ENCODE measurements at places on chromosomes 5 and 9.

- DNase-seq, result no peak
These were observed 62.3 kb upstream of the CDH18 start for GRCh38 chr5:20050262-20050661.

- DNase-seq, result no peak
These were observed 44.9 kb downstream of the DYNC2I2 start for GRCh38 chr9:128611600-128612394.

GRCh38 chr9:85223506-85224125, 518.1 kb downstream of the AGTPBP1 start:
- DNase-seq, result no peak

- DNase-seq, result no peak
These were observed 180.4 kb downstream of the DAB2IP start for GRCh38 chr9:121831869-121832268.

GRCh38 chr5:27473307-27474046, 435.1 kb upstream of the CDH9 start:
- no peak for DNase-seq

DNA sequence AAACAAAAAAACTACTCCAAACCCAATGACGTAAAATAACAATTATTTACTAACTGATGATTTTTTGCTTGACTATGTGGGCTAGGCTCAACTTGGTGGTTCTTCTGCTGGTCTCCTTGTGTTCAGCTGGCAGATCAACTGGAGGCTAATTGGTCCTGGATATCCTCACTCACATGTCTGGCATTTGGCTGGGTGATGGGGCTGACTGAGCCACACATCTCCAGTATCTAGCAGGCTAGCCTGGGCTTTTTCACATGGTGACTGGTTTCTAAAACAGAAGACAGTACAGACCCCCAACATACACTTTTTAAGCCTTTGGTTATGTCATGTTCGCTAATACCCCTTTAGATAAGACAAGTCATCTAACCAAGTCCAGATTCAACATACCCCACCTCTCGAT, 104.7 kb upstream of the PRRC1 start:
- no peak for DNase-seq

DNA sequence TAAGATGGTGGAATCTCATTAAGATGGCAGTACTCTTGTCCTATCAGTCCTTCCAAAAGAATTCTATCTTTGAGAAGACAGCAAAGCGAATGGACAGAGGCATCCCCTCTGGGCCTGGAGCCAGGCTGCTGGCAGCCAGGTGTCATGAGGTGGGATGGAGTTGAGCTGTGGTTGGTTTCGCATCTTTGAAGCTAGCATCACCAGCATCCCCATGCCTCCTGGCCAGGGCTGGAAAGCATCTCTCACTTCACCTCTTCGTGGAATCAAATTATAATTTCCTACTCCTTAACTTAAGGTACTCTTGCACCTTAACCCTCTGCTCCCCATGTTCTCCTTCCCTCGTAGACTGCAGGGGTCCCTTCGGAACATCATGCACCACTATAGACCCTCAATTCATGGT, 248.3 kb downstream of the GADD45G start:
- no peak for DNase-seq

GRCh38 chr5:177303121-177303924, at the start of the genes PRELID1 and RAB24:
PRELID1 (plus strand) TSS chr5:177303799; CDS start chr5:177303986, 187 bp downstream.
RAB24 (minus strand) TSS chr5:177303719; CDS start chr5:177303288, 431 bp downstream.
- peak; percentile 96 for DNase-seq

GRCh38 chr5:95837492-95837891, 15.0 kb upstream of the GLRX start:
- DNase-seq, result no peak

- DNase-seq, result no peak
These were observed 93.4 kb downstream of the NRG2 start for GRCh38 chr5:139949710-139950109.

DNA sequence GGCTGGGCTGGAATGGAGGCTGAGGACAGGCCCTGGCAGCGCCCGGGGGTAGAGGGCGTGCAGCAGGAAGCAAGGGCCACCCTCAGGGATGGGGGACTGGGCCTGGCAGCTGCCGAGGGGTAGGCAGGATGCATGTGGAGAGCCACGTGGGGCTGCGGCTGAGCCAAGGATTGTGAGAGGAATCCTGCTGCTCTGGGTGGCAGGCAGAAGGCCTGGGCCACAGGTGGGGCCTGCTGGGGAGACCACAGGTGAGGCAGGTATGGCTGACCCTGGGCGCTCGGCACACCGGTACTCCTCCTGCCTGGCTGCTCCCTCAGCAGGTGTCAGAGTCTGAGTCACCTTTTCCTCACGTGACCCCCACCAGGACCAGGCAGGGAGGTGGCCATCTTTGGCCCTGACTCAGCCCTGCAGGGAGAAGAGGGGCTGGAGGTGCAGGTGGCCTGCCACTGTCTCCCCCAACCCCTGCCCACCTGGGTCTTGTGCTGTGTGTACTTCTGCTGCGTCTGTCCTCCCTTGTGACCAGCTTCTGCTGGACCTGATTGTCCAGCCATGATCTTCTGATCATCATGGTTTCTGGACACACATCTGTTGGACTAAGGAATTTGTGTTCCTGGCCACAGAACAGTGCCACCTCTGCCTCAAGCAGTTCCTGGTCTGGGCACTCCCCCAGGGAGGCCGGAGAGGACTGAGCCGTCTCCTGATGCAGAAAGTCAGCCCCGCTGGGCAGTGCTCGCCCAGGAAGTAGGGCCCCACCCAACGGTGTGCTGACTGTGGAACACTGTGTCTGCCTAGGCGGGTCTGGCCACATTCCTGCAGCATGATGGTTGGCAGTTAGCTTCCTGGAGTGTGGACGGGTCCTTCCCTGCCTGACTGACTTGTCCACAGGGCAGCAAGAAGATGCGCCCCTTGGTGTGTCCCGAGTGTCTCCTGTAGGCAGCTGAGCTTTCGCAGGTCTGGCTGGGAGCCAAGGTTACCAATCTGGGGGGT, 6.4 kb downstream of the ARRDC1 start:
- DNase-seq, result peak; percentile 76

DNA sequence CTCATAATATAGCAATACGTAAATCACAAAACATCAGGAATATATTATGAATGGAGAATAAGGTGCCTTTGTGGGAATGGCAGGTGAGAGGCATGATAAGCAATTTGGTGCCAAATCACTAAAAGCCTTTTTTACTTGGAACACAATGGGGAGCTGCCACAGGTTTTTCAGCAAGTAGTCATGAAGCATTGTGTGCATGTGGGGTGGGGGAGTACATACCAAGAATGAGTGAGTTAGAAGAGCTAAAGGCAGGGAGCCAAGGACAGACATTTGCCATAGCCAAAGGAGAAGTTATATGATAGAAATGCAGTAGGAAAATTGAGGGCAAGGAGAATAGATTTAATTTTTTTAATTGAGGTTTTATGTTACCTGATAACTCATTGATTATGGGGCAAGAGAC, 445.0 kb upstream of the SMC2 start:
- DNase-seq, result no peak

DNA sequence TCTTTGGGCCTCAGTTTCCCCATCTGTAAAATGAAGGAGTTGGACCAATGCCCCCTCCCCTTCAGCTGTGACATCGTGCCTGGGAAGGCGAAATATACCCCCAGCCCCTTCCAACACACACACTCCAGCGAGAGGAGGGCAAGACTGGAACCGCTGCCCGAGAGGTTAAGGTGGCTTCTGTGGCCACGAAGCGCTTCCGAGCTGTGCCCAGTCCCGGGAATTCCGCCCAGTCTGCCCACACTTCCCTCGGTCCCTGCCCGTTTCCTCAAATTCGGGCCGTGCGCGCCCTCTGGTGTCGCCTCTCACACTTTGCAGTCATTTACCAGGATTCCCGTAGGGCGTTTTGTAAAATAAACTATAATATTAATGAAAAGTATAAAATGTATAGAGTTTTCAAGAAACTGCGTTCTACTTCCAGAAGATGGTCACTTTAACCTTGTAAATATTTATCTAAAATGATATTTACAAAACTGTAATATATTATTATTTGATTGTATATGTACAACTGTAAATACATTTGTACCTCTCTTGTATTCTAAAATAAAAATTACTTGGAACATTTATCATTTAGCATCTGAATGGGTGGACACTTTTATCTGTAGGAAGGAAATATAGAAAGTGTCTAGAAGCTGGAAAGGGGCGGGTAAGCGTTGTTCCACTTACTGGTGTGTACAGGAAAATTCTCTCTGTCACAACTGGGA, 11.0 kb upstream of the EXOSC2 start:
- DNase-seq, result peak; percentile 89

- peak; percentile 37 for DNase-seq
These were observed 36.3 kb upstream of the STX17 start for GRCh38 chr9:99870126-99870525.

- DNase-seq, result no peak
These were observed 478.2 kb downstream of the SPATA31D1 start for GRCh38 chr9:82466616-82467260.

GRCh38 chr5:72920690-72921502, 34.9 kb upstream of the FCHO2 start:
- peak; percentile 20 for DNase-seq

DNA sequence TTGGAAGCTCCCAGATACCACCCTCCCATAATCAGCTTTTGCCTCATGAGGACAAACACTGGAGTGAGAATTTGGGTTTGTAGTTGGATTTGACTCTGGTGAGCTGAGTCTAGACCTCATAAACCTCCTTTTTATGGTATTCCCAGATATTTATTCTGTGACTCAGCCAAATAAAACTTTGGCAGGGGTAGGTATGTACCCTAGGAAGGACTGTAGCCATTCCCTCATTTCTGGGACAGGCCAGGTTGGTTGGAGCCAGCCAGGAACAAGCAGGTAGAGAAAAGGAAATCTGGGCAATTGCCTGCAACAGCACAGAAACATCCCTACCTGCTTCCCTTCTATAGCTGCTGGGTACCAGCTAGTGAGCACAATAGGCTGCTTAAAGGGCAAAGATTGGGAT, 19.4 kb downstream of the ENHO start:
- peak; percentile 39 for DNase-seq

GRCh38 chr9:125739436-125739835, 7.7 kb upstream of the PBX3 start:
- DNase-seq, result peak; percentile 69

- DNase-seq, result no peak
These were observed 53.7 kb downstream of the TRIM36 start for GRCh38 chr5:115116001-115116400.

GRCh38 chr5:129104915-129105455, 10.4 kb downstream of the ISOC1 start:
- no peak for DNase-seq

GRCh38 chr9:99058964-99059921, 45.7 kb upstream of the TGFBR1 start:
- no peak for DNase-seq

- DNase-seq, result peak; percentile 76
These were observed 344.0 kb downstream of the PRR16 start for GRCh38 chr5:120808135-120808534.

DNA sequence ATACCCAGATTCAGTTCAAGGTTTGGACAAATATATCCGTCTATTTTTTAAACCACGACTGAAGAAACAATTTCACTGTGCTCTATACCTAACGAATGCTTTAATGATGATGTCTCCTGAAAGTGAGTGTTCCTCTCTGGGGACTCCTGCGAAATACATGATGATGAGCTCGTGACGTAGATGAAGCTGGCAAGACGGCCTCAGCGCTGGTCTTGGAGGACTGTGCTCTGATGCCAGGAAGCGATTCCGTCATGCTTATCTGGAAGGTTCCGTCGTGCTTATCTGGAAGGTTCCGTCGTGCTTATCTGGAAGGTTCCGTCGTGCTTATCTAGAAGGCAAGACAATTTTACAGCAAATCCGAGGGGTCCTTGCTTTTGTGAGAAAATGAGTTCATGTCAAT, 250.8 kb upstream of the IRX2 start:
- DNase-seq, result no peak

- no peak for DNase-seq
These were observed 11.7 kb downstream of the OLFML2A start for GRCh38 chr9:124788542-124789217.

- no peak for DNase-seq
These were observed 122.4 kb downstream of the TLE4 start for GRCh38 chr9:79694208-79694607.

DNA sequence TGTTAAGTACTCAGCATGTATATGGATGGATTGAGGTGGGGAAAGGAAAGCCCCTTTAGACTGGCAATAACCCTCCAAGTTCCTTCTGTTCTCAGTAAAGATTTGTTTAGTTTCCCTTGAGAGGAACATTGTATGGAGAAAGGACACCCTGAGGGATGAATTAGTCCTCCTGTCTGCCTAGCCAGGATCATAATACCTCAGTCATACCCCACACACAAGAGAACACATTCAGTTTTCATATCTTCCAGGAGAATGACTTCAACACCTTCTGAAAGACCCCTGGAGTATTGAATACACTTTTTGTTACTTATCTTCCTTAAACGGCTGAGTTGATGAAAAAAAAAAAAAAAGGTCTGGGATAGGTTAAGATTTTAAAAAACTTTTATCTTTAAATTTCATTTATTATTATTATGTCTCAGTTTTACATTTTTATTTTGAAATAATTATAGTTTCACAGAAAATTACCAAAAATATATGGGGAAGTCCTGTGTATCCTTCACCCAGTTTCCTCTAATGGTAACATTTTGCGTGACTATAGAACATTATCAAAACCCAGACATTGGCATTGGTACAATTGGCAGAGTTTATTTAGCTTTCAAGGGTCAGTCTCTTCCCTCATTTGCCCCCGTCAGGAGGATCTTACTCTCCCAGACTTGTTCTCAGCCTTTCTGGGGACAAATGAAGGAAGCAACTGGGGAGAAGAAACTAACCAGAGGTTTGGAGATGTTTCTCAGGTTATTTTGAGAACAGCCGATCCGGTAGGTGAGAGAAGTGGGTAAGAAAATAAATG, 88.0 kb downstream of the ACTBL2 start:
- no peak for DNase-seq

GRCh38 chr5:32866138-32866537, 155.0 kb downstream of the NPR3 start:
- no peak for DNase-seq

- DNase-seq, result no peak
These were observed 540.2 kb upstream of the ZNF462 start for GRCh38 chr9:106322706-106323245.

- peak; percentile 53 for DNase-seq
These were observed 3.6 kb upstream of the NPR3 start for GRCh38 chr5:32707418-32707997.

DNA sequence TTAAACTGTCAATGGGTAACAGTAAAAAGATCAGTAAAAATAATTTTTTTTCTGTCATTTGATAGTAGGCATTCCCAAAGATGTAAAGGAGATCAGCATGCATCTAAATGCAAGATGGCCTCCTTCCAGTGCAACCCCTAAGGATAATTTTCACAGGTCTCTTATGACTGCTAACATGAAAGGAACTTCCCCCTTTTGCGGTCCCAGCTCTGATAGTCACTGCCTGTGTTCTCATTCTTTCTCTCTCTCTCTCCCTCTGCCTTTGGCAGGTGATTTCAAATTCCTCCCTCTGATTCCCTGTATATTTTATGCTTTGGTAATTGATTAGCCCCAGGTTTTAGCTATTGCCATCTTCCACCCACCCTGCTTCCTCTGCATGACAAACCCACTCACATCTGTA, 8.9 kb downstream of the SPINK14 start:
- no peak for DNase-seq

Data from astrocyte of the hippocampus (primary cell).